NCI-H2029 (cell line): ENCODE measurements at places on chromosomes 7 and 10.

DNA sequence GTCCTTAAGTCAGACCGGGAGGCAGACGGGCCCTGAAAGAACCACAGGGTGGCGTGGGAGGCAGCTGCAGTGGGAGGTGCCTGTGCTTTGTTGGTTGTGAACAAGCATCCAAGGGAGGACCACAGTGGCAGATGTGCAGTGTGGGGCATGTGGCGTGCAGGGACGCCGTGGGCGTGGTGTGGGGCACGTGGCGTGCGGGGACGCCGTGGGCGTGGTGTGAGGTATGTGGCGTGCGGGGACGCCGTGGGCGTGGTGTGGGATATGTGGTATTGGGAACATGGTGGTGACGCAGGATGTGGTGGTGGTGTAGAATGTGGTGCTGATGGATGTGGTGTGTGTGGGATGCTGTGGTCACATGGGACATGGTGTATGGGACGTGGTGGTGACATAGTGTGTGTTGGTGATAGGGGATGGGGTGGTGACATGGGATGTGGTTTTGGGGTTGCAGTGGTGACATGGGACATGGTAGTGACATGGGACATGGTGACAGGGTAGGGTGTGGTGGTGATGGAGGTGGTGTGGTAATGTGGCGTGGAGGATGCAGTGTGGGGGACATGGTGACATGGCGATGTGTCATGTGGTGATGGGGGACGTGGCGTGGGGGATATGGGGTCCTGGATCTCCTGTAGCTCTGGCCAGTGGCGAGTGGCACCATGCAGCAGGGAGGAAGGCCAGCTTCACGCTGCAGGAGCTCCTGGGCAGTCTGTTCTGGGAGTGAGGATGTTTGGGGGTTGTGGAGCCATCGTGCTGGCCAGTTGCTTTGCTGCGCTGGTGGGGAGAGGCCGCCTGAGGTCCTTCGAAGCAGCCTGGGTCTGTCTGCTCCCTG, 78.8 kb downstream of the INPP5A start:
- DNase-seq = no peak

DNA sequence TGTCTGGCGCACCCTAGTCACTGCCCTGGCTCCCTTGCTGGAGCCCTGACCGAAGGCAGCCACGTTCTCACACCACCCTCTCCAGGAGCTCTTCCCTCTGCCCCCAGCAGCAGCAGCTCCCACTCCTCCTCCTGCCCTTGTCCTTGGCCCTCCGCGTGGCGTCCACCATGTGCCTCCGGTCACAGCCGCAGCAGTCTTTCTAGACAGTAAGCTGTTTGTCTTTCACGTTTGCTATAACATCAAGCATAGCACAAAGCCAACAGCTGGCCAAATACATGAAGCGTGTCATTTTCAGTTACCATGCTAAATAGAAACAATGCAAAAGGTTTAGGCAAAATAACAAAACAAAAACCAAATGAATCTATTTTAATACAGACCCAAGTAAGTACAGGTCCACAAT, 3.3 kb downstream of the PITRM1 start:
- DNase-seq = no peak

- DNase-seq = no peak
Observed at GRCh38 chr7:93873998-93874574, 16.5 kb downstream of the TFPI2 start.

- peak; percentile 46 for DNase-seq
Observed at GRCh38 chr10:88934900-88935672, 17.5 kb downstream of the ACTA2 start.

GRCh38 chr7:28389504-28390395, 22.6 kb upstream of the CREB5 start:
- peak; percentile 44 for DNase-seq

DNA sequence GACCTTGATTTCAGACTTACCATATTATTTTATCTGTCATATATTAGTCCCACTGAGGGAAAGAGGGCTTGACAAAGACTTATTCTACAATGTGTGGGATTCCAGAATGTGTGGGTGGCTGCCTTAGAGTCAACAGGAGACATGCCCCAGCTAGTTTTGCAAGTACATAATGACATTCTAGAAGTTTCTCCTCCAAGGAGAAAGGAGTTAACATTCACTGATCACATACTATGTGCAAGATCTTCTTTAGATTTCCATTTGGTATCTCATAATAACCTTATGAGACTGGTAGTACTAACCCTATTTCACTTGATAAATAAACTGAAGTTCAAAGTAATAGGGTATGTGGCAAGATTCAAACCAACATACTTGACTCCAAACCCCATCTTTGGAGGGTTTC, 25.2 kb downstream of the IRF5 start:
- no peak for DNase-seq

DNA sequence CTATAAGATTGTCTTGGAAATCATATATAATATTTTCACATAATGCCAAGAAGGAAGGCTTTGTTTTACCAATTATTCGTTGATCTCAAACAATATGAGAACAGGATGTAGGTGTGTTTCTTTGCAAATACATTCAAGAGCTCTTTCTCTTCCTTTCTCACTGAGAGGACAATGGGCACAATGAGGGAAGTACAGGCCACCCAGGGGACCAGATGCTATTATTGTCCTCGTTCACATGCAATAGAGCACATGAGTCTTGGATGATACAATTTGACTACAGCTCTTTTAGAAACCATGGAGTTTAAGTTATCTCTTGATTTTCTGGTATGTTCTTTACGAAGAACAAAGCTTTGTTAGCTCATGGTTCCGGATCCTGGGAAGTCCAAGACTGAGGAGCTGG, 323.7 kb upstream of the KLF6 start:
- DNase-seq = no peak

GRCh38 chr7:4014346-4015050, 667.6 kb upstream of the FOXK1 start:
- DNase-seq = no peak

- no peak for DNase-seq
Observed at GRCh38 chr10:132953428-132953827, 11.1 kb upstream of the CFAP46 start.
